ENCODE measurements at places on chromosomes 11 and 22.

GRCh38 chr11:109783840-109784239 is 309.4 kb upstream of the ZC3H12C start:
- no peak for DNase-seq

GRCh38 chr11:61670626-61671025 is 9.6 kb upstream of the DAGLA start:
- no peak for DNase-seq

- no peak for DNase-seq
Observed at GRCh38 chr11:88439356-88439755, 101.8 kb upstream of the CTSC start.

DNA sequence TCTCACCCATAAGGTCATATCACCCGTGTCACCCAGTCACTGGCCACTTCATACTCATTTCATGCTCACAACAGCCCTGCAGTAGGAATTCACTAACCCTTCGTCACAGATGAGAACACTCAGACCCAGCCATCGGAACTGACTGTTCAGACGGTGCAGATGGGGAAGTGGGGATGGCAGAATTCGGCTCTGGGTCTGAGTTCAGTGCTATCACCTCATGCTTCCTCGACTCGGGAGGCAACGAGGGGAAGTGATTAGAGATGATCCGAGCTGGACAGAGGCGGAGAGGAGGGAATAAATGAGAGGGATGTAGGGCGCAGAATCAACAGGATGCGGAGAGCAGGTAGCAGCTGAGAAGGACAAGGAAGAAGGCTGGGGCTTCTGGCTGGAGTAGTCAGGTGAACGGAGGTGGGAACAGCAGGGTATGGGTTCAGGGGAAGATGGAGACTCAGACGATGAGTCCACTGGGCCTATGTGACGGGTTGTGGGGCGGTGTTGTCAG is 4.7 kb downstream of the B3GNT6 start:
- DNase-seq = peak; percentile 28

- no peak for DNase-seq
Observed at GRCh38 chr11:60719391-60719790, 5.1 kb upstream of the MS4A18 start.

Measured in KBM-7 (cell line).